ENCODE measurements at places on chromosomes 16 and 17. TPM values are rescaled to one million over a fixed set of nuclear protein-coding genes. Genes with fewer than 3 reads are reported as not detected.
A peak's percentile ranks its signal among the peaks of the same experiment; 100 is the strongest.

DNA sequence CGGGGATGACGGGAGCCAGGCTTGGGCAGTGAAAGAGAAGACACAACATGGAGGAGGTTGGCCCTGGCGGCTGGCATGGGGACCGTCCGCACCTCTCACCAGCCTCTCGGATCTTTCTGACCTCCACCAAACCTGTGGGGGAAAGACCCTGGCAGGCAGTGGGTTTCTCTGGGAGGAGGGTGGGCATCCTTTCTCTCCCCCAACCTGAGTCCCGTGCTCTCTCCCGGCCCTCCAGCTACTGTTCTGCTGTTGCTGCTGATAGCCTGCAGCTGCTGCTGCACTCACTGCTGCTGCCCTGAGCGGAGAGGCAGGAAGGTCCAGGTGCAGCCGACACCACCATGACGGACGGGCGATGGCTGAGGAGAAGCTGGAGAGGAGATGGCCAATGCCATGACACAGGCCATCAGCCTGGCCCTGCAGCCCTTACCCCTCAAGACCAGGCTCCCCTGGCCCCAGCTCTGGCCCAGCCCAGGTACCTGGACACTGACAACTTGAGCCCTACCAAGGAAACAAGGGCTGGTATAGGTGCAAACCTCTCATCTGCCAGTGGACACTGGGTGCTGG is 7.4 kb downstream of the SMIM5 start:
- no peaks in the 10 kb centered on the region for H3K36me3 ChIP-seq
- H3K4me3 ChIP-seq, result no peak overlapping the region
- DNase-seq, result no peak
- H3K4me1 ChIP-seq, result no peaks in the 10 kb centered on the region
- no peaks in the 10 kb centered on the region for H3K27me3 ChIP-seq

DNA sequence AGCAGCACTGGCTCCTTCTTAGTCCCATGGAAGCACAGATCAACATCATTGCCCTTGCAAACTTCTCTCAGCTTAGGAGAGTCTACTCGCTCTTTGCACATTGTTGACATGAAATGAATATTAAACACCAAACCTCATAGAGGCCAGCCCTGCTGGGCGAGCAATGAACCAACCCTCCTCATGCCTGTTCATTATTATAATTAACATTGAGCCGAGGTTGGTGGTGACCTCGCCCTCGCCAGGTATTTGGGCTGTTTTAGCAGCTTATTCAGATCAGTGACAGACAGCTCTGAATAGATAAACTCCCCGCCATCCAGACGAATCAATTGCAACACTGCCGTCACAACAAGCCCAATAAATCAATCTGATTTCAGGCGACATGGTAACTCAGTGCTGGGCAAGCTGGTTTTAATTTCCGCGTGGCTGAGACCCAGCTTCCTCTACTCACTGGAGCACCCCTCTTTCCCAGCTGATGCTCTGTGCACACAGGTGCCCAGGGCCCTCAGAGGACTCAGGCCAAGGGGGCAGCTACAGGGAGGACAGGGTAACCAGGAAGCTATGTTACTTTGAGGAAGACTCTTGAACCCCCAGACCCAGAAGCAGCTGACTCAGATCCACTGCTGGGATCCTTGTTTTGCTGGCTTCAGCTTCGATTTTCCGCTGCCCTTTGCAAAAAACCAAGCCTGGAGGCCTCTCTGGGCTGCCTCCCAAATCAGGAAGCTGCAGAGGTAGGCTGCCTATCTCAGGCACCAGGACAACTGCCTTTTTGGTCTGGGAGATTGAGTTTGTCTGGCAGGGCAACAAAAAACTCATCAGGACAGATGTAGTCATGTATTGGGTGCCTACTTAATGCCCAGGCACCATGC is 10.7 kb upstream of the SEZ6 start:
- no peak for DNase-seq
- no peak overlapping the region for H3K4me3 ChIP-seq
- no peak overlapping the region for H3K27ac ChIP-seq
- H3K4me1 ChIP-seq, result peaks cover 15% of the 10 kb centered on the region

GRCh38 chr16:66605177-66605978 is 874 bp downstream of the CMTM3 start:
- DNase-seq, result peak; percentile 71
- peaks cover 62% of the 10 kb centered on the region for H3K4me1 ChIP-seq
- no peaks in the 10 kb centered on the region for H3K27me3 ChIP-seq
- H3K27ac ChIP-seq, result peak overlapping the region; percentile 59

LRRC36 gene
- 4.4 TPM for total RNA-seq

GCSH gene
- total RNA-seq, result 12.4 TPM
